GM12892 (cell line): ENCODE measurements at places on chromosomes 2 and 18.

DNA sequence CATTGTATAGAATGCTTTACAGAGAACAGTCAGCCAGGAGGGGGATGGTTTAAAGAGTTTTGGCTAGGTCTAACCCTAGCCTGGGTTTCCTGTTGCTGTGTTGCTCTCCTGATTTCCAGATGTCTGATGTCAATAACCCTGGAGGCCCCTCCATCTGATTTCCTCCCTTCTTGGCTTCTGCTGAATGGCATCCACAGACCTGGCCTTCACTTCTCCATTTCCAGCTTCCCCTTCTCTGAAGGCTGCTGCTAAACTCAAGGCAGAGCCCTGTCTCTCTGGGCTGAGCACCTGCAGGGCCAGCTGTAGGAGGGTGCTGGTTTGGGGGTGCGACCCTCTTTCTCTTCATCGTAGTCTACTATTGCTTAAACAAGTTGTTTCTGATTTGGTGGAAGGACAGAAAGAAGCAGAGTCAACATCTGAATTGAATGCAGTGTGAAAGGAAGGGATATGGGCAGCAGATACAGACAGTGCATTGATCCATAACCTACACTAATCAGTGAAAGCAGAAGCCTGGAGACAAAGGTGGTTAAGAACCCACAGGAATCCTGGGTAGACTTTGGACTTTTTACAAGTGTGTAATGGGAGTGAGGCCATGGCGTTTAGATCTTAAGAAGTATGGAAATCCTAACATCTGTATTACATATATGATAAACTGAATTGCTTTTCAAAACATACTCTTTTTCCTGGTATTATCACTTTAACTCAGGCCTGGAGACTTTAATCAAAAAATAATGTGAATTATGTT is 153.6 kb downstream of the HRH4 start:
- DNase-seq = no peak

GRCh38 chr2:28248511-28248910 is 144.1 kb upstream of the FOSL2 start:
- DNase-seq = no peak

GRCh38 chr2:54476852-54477251 is 20.7 kb downstream of the SPTBN1 start:
- DNase-seq = no peak

GRCh38 chr2:192277494-192278109 is 82.9 kb upstream of the TMEFF2 start:
- DNase-seq = no peak

DNA sequence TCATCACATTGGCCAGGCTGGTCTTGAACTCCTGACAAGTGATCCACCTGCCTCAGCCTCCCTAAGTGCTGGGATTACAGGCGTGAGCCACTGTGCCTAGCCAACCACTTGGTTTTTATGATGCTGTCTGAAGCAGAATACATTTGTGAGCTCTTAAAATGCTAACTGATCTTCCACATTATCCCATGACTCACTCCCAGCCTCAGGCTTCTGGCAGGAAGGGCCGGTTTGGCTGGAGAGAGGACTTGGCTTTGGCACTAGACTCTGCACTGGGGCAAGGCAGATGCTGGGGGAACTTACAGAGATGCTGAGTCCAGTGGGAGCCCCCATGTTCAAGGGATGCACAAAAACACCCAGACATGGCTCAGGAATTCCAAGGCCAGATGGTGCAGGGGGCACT is 40.5 kb upstream of the SH3BP4 start:
- no peak for DNase-seq

DNA sequence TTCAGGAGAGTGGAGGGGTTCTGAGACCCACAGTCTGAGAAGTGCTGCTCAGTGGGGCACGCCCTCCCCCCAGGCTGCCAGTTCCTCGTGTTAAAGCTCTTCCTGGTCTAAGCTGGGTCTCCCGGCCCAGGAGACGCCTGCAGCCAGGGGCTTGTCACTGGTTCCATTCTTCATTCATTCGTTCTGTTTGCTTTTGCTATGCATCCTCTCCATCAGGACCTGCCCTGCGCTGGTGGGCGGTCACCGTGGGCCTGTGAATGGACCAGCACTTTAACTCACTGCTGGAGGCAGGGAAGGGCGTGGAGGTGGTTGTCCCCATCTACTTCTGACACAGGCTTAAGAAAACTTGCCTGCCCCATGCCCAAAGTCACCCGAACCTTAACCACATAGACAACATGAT is 272.8 kb upstream of the HDAC4 start:
- DNase-seq = no peak

- no peak for DNase-seq
Measured at GRCh38 chr18:13471198-13471845, 252.8 kb downstream of the LDLRAD4 start.

DNA sequence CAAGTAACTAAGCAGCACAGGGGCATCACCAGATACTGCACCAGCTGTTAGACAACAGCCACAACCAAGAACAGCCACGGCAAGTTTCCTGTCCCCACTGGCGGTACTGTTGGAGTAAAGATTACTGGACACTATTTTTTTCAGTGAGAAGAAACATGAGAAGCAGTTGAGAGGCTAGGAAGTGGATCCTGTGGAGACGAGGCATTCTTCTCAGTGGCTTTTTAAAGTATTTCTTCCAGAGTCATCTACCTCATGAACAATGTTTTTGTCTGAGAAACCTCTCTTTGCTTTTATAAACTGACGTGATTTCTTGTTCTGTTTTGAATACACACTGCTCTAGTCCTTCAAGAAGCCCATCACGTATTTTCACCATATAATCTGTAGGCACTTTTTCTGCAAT is 18.8 kb downstream of the TM4SF20 start:
- no peak for DNase-seq

DNA sequence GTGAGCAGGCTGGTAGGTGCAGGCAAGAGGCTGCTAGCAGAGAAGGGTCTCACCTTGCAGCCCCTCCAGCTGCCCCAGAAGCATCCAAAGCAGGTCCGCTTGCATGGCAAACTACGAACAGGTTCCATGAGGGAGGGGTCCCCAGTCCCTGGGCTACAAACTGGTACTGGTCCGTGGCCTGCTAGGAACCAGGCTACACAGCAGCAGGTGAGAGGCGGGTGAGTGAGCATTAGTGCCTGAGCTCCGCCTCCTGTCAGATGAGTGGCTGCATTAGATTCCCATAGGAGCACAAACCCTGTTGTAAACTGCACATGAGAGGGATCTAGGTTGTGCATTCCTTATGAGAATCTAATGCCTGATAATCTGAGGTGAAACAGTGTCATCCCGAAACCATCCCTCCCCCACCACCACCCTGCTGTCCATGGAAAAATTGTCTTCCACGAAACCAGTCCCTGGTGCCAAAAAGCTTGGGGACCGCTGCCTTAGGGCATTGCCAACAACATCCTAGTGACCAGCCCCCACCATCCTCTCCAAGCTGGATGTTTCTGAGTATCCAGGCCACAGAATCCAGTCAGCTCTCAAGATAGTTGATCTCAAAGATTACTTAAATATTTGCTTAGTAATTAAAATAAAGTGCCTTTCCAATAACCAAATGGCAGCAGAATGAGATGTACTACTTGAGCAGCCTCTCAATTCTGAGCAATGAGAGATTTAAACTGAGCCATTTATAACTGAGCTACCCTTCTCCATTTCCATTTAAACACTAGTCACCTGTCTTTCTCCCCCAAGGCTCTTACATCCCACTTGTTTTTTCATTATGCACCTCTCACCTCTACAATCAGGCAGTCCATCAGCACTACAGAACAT is 32.4 kb downstream of the LRP2 start:
- DNase-seq = no peak

DNA sequence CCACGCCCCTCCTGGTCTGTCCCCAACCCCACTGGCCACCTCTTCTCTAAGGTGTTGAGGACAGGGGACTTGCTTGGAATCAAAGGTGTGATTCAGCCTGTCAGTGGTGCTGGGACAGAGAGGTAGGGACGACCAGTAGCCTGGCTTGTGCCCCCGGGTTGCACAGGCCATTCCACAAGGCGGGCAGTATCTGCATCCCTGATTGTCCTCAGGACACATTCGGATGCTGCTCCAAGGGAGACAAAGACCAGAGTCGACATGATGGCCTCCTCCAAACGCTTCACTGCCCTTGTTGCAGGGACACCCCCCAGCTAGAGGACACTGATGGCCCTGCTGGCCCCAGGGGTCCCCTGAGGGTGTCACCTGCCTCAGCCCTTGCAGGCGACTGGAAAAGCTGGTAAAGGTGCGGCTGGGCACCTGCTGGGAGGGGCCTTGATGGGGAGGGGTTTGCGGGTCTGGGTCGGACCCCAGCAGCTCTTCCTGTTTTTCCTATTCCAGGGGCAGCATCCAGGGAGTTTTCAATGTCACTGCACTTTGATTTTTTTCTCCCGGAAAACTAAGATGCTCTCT is 98.0 kb downstream of the PTGR3 start:
- DNase-seq = no peak

- DNase-seq = no peak
Measured at GRCh38 chr2:49616800-49617199, 462.5 kb upstream of the FSHR start.

- DNase-seq = no peak
Measured at GRCh38 chr2:170500770-170501169, 214.4 kb upstream of the SP5 start.

- no peak for DNase-seq
Measured at GRCh38 chr2:167144179-167144898, 256.1 kb downstream of the XIRP2 start.

GRCh38 chr2:59149271-59149670 is 908.1 kb upstream of the FANCL start:
- DNase-seq = no peak

GRCh38 chr18:67282796-67283195 is 233.7 kb downstream of the DSEL start:
- DNase-seq = no peak

- no peak for DNase-seq
Measured at GRCh38 chr2:76556018-76556417, 845.3 kb upstream of the GCFC2 start.

GRCh38 chr2:59827677-59828076 is 725.8 kb downstream of the BCL11A start:
- DNase-seq = no peak

DNA sequence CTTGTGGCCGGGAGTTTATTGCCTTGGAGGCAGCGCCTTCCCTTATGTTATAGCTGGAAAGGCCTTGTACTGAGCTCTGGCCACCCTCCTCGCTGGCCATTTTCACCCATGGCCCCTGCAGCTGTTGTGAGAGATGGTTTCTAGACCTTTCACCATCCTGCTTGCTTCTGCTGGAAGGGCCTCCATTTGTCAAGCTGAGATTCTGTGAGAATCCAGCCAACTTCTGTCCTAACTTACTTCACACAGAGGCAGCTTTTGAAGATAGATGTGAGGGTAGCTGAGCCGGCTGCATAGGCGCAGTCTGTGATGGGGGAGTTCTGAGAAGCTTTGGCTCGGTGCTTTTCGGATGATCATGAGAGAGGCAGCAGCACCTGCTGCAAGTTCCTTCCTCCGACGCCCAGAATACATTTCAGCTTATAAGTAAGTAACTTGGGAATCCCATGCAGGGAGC is 8.7 kb downstream of the CTIF start:
- DNase-seq = no peak

DNA sequence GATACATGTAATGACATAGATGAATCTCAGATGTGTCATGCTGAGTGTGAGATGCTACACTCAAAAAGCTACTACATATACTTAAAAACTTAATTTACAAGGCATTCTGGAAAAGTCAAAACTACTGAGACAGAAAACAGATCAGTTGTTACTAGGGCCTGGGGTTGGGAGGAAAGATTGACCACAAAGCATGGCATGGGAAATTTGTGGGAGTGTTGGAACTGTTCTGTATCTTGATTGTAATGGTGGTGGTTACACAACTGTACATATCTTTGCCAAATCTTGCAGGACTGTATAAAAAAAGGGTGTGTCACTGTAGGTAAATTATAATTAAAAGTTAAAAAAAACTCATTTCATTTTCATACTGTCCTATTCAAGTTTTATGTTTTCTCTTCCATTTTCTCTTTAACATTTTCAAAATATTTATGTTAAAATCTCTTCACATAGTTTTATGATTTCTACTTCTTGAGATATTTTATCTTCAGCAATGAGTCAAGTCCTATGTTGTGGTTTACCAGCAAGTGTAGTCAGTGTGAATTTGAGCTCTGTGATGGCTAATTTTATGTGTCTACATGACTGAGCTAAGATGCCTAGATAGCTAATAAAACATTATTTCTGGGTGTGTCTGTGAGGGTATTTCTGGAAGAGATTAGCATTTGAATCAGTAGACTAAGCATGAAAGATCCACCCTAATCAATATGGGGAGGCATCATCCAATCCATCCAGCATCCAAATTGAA is 58.6 kb upstream of the VRK2 start:
- no peak for DNase-seq

GRCh38 chr2:46855805-46856204 is 59.8 kb downstream of the MCFD2 start:
- DNase-seq = no peak

- no peak for DNase-seq
Measured at GRCh38 chr18:10455726-10456453, 1.5 kb downstream of the APCDD1 start.

DNA sequence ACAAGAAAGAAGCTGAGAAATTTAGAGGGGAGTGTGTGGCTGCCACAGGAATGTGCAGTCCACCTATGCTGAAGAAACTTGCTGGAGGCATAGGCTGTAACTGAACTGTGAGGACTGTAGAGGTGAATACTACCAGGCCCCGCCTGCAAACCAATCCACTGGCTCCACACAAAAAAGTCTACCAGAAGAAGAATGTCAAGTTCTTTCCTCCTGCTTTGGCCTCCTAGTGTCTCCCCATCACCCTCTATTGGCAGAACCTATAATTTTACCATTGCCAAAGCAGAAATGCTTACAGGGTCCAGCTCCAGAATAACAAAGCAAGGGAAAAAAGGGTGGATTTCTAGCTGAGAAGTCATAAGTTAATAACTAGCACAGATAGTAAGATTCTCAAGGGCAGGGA is 5.9 kb upstream of the ATP5MC3 start:
- no peak for DNase-seq
